ENCODE measurements at places on chromosomes 5 and 9.

GRCh38 chr5:106732624-106733023 lies 938.1 kb downstream of the EFNA5 start:
- DNase-seq = no peak

- DNase-seq = no peak
Observed at GRCh38 chr5:76125888-76126287, 42.7 kb downstream of the SV2C start.

GRCh38 chr5:91291628-91292569 lies 91.2 kb downstream of the ARRDC3 start:
- DNase-seq = no peak

- DNase-seq = no peak
Observed at GRCh38 chr9:81083854-81084512, 605.4 kb downstream of the TLE1 start.

DNA sequence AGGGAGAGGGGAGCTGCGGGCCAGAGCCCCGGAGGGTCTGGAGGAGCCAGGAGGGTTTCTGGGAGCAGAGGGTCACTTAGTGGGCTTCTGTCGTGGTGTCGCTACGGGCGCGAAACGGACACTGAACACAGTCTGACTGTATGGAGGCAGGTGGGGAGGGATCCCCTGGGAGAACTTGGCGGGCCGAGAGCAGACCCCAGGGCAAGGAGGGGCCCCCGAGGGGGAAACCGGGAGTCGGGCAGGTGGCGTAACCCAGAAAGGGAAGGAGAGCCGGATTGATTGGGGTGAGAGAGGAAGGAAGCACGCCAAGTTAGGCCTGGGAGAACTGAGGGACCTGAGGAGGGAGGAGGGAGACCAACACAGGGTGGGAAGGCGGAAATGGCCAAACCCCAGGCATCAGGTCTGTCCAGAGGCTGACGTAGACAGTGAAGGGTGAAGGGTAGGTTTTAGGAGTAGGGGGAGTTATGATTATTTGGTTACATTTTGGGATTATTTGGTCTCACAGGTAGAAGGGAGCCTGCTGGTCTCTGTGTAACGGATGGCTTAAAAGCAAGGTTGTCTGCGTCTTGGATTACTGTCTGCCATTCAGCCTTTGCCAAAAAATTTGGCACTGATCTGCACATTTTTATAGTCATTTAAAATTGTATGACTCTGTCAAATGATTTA lies 3.3 kb upstream of the MSMP start:
- DNase-seq = peak; percentile 75

- DNase-seq = no peak
Observed at GRCh38 chr9:86843206-86843605, 104.1 kb downstream of the GAS1 start.

DNA sequence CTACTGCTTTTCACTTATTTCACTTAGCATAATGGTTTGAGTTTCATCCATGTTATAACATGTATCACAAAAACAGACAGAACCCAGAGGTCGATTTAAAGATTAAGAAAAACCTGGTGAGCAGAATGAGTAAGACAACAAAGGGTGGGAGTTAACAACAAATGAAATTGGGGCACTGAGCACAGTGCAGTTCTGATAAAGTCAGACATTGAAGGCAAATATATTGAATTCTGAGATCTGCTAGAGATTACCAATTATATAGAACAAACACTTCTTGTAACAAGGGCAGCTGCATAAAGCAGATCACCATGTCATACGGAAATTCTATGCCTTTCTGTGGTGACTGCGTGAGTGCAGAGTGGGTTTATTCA lies 517.3 kb upstream of the RORB start:
- DNase-seq = no peak

DNA sequence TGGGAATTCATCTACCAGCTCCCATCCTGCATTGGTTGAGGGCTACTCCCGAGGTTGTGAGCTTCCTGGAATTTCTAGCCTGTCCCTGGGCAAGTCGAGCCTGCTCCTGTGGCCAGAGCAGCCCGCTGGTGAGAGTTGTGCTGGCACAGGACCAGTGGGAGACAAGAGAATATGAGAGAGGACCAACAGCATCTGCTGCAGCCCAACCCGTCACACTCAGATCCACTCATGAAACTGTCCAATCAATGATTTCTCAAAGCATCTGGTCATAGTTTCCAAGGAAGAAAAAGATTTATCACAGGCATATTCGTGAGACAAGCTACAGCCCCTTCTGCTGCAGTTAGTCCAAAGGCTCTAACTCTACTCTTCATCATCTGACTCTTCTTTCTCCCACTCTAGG lies 64.4 kb upstream of the RAI14 start:
- DNase-seq = no peak

GRCh38 chr9:138061631-138062030 lies 184.0 kb downstream of the CACNA1B start:
- DNase-seq = no peak

- DNase-seq = no peak
Observed at GRCh38 chr5:88251048-88251711, 17.5 kb downstream of the TMEM161B start.

DNA sequence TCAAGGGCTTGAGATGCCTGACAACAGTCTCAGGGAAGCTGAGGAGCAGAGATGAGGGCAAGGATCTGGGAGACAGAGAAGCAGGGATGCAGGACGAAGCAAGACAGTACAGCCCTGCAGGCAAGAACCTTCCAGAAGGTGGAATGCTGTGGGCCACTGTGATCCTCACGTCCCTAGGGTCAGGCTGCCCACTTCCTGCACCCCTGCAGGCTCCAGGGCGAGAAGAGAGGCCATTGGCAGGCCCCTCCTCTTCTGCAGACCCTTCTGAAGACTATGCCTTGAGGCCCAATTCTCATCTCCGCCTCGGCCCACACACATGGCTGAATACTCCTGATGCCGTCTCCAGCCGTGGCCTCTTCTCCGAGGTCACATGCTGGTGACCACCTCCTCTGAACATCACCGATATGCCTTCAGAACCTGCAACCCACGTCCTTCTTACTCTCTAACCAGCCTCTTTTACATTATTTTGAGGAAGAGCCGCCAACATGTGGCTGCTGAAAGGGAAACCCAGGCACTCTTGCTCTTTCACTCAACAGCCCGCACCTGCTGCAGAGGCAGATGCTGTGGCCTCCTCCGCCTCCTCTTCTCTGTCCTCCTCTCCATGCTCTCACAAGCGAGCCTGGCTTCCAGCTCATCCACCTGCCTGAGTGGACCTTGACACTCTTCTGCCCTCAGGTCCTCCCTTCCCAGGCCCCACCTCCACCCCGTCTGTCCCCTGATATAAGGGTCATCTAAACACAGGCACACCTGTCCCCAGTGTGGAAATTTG lies 181.5 kb downstream of the IRX2 start:
- DNase-seq = no peak

GRCh38 chr5:125750861-125751186 lies 672.4 kb upstream of the GRAMD2B start:
- no peak for DNase-seq

DNA sequence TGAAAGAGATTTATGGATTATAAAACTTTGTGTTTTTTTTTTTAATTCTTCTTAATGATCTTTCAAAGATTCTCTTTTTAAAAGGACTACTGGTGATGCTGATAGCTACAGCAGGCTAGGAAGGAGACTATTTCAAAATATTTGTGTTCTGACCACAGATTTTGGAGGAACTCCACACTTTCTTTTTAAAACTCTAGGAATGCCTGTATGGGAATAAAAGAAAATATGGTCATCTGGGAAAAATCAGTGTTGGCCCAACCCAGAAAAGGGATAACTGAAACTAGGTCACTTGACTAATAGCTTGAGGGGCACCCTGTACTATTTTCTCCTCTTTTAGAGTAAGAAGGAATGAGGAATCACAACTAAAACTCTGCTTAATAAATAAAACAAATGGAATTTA lies 97.6 kb upstream of the ADAMTS19 start:
- DNase-seq = no peak

DNA sequence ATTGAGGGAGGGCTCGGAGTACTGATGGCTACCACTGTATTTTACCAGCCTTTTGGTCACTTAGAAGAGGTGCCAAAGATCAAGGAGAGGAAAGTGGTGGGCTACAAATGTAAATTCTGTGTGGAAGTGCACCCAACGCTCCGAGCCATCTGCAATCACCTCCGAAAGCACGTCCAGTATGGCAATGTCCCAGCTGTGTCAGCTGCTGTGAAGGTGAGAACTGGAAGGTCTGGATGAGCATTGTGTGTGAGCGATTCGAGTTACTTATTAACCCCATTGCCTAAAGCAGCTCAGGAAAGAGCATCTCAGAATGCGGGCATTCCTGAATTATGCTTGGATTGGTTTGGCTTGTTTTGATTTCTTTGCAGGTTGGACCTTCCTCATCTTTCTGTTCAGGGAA lies 67.5 kb downstream of the ZNF462 start:
- DNase-seq = no peak

DNA sequence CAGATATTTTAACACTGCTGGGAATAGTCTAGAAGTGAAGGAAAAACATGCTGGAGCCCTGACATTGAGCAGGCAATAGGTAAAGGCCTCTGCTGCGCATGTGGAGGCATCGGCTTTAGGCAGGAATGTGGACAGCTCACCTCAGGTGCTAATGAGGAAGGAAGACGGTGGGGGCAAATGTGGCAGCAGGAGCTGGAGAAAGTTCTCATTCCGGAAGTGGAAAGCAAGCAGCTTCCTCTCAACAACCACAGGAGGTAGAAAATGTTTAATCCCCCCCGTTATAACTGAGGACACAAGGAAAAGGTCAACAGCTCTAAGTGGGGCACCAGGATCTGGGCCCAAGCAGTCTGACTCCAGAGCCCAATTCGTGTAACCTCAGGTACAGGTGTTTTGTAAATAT lies 7.6 kb upstream of the RPS14 start:
- peak; percentile 87 for DNase-seq

GRCh38 chr5:134994560-134995156 lies 27.0 kb downstream of the CATSPER3 start:
- DNase-seq = no peak

GRCh38 chr9:104991144-104991953 lies 63.4 kb upstream of the ABCA1 start:
- DNase-seq = peak; percentile 90

DNA sequence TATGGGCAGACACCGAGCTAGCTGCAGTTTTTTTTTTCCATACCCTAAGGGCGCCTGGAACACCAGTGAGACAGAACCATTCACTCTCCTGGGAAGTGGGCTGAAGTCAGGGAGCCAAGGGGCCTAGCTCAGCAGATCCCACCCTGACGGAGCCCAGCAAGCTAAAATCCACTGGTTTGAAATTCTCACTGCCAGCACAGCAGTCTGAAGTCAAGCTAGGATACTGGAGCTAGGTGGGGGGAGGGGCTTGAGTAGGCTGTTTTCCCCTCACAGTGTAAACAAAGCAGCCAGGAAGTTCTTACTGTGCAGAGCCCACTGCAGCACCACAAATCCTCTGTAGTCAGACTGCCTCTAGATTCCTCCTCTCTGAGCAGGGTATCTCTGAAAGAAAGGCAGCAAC lies 151.7 kb upstream of the HCN1 start:
- DNase-seq = peak; percentile 78

- DNase-seq = no peak
Observed at GRCh38 chr5:159951834-159952233, 35.6 kb downstream of the ADRA1B start.

DNA sequence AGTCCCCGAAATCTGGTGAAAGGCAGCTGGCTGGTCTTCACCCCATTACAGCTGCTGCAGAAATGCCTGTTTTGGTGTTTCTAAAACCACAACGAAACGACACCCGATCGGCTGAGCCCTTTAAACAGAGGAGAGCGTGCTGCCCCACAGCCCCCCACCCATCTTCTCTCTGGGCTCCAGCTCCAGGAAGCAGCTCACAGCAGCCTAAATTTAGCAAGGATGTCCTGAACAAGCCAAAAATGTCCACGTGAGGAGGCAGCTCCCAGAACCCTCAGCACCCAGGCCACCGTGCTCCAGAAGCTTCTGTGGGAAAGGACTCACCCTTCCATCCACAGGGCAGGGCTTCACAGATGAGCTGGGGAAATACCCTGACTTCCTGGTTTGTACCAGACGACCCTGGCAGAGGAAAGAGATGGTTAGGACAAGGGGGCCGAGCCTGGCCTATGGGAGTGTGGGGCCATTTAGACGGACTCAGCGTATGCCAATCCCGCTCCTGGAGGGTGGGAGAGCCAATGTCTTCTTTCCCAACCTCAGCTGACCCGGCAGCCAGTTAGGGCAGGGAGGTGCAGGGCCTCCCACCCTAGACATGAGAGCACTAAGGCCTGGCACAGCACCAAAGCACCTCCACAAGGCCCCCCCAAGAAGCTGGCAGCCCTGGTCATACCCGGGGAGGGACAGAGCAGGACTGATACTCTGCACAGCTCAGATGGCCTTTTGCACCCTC lies 39.1 kb upstream of the SARDH start:
- DNase-seq = no peak

- no peak for DNase-seq
Observed at GRCh38 chr9:109031241-109031640, 17.9 kb upstream of the CTNNAL1 start.

DNA sequence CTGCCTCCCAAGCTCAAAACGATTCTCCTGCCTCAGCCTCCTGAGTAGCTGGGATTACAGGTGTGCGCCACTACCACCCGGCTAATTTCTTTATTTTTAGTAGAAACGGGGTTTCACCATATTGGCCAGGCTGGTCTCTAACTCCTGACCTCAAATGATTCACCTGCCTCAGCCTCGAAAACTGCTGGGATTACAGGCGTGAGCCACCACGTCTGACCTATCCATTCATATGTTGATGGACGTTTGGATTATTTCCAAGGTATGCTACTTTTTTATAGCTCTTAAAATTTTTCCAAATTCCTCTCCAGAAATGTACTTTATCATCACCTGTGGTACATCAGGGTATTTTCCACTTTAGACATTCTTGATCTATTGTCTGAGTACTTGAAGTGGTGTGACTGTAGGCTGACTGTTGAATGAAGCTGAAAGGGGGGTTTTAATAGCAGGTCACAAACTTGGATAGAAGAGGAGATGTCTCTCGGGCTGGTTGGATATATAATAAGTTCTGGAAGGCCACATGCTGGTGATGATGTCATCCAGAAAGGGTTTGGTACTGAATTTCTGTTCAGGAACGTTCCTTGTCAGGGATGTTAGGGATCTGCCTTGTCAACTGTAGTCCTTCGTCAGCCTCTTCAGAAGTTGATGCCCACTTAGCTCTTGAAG lies 7.4 kb downstream of the CTNNA1 start:
- no peak for DNase-seq

DNA sequence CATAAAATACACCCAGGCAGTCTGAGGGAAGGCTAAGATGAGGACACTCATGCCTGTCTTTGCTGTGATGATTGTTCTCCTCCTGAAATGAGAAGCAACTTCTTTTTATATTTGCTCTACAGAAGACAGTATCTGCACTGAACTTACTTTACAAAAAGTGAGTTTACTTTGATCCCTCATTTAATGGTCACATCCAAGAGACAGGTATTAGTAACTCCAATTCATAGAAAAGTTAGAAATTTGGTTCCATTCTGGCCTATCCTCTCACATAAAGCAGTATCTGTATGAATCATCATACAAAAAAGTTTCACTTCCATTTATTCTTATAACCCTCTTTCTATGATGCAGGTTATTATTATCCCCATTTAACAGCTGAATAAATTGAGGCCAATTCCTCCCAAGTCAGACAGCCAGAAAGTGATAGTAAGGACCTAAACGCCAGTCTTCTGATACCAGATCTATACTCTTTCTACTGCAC lies 15.2 kb downstream of the TSTD2 start:
- DNase-seq = no peak

GRCh38 chr9:110641293-110641692 lies 27.3 kb upstream of the MUSK start:
- DNase-seq = no peak

- DNase-seq = no peak
Observed at GRCh38 chr5:139458580-139459407, 3.7 kb downstream of the ECSCR start.
